Epithelial cell of alveolus of lung (primary cell): ENCODE measurements at places on chromosomes 2 and 18. TPM values are rescaled to one million over a fixed set of nuclear protein-coding genes. Genes with fewer than 3 reads are reported as not detected.

GPC1 gene
- 124 and 133 TPM in 2 replicates for total RNA-seq

UGT1A1 gene
- total RNA-seq, result not detected in 2 replicates

CYP1B1 gene
- 112 and 177 TPM in 2 replicates for total RNA-seq

SLC14A1 gene
- total RNA-seq, result 1.8 TPM in 1 of 2 replicates, not detected in the other

CGREF1 gene
- 1.2 and 4.6 TPM in 2 replicates for total RNA-seq

FER1L5 gene
- total RNA-seq, result under 0.01 and 0.16 TPM in 2 replicates

KCNJ13 gene
- not detected in 2 replicates for total RNA-seq

PAIP2B gene
- total RNA-seq, result 0.52 and 1.0 TPM in 2 replicates

C2orf81 gene
- total RNA-seq, result 0.72 and 2.1 TPM in 2 replicates

SCN1A gene
- not detected in 2 replicates for total RNA-seq

FOSL2 gene
- total RNA-seq, result 42.4 and 67.1 TPM in 2 replicates
